ENCODE measurements at places on chromosomes 2 and 18.

DNA sequence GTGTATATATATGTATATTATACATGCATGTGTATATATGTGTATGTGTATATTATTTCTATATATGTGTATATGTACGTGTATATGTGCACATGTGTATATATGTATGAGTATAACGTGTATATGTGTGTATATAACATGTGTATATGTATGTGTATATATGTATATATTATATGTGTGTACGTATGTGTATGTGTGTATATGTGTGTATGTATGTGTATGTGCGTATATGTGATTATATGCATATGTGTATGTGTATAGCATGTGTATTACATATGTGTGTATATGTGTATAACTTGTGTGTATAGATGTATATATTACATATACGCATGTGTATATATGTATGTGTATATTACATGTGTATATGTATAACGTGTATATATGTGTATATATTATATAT, 32.1 kb upstream of the ID2 start:
- no peak for DNase-seq

GRCh38 chr18:46211816-46212215, 107.6 kb downstream of the HAUS1 start:
- DNase-seq = peak; percentile 67

DNA sequence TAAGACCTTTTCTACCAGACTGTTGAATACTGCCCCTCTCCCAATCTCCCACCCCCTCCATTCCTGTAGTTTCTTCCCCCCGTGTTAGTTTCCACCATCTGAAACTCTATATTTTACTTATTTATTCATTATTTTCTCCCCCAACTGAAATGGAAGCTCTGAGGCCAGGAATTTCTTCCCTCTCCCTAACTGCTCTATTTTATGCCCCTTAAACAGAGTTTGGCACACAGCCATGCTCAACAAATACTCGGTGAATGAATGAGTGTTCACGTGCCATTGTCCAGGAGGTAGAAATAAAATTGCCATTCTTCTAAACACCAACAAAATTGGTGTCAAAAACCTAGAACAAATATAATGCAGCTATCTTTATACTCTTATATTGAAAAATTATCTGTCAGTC, 5.6 kb downstream of the ITGB1BP1 start:
- DNase-seq = no peak

- peak; percentile 30 for DNase-seq
Observed at GRCh38 chr2:171436307-171436706, 2.3 kb downstream of the DCAF17 start.

GRCh38 chr18:32956591-32957315, 183.9 kb upstream of the KLHL14 start:
- no peak for DNase-seq

DNA sequence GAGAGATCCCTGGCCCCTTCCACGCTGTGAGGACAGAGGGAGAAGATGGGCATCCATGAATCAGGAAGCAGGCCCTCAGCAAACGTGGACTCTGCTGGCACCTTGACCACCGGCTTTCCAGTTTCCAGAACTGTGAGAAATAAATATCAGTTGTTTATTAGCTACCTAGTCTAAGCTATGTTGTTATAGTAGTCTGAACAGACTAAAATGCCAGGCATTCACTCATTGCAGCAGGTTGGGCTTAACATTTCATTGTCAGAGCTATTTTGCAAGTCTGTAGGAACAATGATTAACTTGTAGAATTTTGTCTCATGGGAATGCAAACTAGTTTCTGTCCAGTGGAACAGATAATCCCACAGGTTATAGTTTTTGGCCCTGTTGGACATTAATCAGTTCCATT, 24.8 kb upstream of the TBC1D8 start:
- DNase-seq = peak; percentile 62

GRCh38 chr2:47519147-47519537, 116.2 kb downstream of the MSH2 start:
- DNase-seq = no peak

- no peak for DNase-seq
Observed at GRCh38 chr2:193315428-193316091, 1120.8 kb upstream of the TMEFF2 start.

GRCh38 chr2:18551169-18551568, 9.3 kb downstream of the RDH14 start:
- DNase-seq = no peak

- DNase-seq = no peak
Observed at GRCh38 chr2:235080101-235080500, 128.3 kb downstream of the SH3BP4 start.

DNA sequence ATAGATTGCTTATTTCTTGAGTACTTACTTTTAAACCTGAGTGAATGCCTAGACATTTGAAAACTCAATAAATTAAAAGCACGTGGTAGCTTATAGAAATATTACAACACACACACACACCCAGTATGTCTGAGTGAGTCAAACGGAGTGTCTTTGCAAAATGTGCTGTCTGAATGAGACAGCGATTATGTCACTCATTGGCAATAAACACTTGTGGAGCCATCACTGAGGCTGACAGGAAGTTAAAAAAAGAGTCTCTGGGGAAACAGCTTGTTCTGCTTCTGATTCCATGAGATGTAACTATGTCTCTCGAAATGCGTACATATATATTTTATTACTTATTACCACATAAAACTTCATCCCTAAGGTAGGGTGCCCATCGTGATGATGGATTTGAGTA, 22.3 kb upstream of the VPS4B start:
- DNase-seq = peak; percentile 95

- peak; percentile 68 for DNase-seq
Observed at GRCh38 chr2:113741091-113741490, 15.4 kb downstream of the SLC35F5 start.

DNA sequence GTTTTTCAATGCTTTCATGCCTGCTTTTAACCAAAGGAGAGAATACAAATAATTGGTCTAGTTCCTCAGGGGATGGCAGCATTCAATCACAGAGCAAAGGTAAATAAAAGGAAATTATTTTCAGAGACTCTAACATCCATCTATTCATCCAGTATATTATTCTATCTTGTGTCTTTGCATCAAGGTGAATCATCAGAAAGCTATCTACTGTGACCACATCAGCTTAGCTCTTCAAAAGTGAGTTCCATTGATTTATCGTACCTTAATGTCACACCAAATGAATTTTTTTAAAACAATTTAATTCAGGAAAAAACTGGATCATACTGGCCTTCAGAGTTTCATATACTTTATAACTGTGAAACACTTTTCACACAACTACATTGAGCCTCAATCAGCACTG, 66.1 kb downstream of the CHN1 start:
- no peak for DNase-seq

DNA sequence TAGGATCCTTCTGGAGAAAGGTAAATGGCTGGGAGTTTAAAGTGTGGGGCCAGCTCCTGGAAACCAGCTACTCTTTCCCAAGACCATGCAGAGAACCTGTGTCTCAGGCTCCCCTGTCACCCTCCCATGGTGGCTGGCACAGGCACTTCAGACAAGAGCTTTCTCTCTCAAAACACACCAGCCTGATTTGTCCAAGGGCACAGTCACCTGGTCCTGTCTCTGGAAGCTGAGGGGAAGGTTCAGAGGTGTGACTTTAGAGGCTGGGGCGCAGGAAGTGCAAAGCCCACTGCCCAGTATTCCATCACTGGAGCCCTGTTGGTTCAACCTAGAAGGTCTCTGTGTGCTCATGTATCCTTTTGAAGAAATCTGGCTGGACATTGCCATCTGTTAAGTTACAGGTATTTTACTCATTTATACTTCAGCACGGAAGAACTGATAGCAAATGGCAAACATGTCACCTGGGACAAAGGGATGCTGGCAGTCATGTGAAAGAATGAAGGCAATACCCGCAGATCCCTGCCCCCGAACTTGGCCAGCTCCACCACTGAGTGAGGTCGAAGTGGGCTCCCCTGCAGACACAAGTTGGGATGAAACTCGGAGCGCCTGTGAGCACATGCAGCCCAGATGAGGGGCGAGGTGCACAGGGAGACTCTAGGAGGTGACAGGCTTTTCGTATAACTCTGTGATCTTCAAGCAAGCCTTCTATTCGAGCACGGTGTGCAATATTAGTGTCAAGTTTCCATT, 96.9 kb upstream of the MGAT4A start:
- no peak for DNase-seq

DNA sequence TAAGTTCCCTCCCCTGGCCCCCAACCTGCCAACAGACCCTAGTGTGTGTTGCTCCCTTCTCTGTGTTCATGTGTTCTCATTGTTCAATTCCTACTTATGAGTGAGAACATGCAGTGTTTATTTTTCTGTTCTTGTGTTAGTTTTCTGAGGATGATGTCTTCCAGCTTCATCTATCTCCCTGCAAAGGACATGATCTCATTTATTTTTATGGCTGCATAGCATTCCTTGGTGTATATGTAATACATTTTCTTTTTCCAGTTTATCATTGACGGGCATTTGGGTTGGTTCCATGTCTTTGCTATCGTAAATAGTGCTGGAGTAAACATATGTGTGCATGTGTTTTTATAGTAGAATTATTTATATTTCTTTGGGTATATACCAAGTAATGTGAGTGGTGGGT, 602.2 kb downstream of the DSC3 start:
- DNase-seq = no peak

GRCh38 chr2:175111200-175111657, 56.8 kb downstream of the ATF2 start:
- DNase-seq = peak; percentile 62

DNA sequence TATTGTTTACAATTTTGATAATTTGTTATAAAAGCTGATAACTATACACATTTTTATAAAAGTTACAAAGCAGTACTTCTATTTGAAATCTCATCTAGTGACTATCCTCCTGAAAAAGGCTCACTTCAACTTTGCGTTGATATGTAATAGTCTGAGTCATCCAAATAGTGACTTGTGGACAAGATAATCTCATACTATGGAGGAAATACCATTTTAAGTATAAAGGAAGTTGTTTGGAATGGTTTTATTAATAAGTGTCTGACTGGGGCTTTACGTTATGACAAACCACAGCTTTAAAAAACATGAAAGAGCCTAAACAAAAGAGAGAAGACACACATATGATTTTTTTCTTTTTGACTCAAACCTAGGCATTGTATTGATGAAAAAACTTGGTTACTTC, 272.3 kb upstream of the COL3A1 start:
- DNase-seq = no peak

DNA sequence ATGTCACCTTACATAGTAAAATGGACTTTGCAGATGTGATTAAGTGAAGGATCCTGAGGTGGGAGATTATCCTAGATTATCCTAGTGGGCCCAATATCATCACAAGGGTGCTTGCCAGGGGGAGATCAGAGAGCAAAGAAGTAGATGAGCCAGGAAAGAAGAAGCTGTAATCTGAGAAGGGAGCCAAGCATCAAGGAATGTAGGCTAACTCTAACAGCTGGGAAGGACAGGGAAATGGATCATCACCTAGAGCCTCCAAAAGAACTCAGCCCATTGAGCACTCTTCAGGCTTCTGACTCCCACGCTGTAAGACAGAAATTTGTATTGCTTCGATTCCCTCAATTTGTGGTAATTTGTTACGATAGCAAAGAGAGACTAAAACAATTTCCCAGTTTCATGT, 309.9 kb downstream of the LRP1B start:
- no peak for DNase-seq

DNA sequence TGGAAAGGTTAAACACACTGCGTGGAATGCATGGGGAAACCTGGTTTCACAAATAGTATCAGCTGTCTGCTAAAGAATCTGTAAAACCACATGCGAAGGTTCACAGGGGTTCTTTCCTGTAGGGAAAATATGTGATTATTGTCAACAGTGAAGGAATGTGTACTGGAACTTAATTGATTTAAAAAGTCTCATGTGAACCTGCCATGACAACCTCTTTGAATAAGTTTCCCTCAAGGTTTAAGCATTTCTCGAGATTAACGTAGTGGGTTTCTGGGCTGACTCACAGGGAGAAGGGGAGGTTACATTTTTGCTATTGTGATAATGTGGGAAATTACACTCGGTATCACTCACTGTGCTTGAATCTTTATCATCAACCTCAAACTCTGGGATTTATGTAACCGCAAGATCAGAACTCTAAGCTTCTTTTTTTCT, 28.2 kb upstream of the IL1R1 start:
- DNase-seq = peak; percentile 16

GRCh38 chr2:109320195-109320922, 191.4 kb downstream of the SH3RF3 start:
- no peak for DNase-seq

- DNase-seq = no peak
Observed at GRCh38 chr2:241762321-241762932, 14.2 kb upstream of the GAL3ST2 start.

DNA sequence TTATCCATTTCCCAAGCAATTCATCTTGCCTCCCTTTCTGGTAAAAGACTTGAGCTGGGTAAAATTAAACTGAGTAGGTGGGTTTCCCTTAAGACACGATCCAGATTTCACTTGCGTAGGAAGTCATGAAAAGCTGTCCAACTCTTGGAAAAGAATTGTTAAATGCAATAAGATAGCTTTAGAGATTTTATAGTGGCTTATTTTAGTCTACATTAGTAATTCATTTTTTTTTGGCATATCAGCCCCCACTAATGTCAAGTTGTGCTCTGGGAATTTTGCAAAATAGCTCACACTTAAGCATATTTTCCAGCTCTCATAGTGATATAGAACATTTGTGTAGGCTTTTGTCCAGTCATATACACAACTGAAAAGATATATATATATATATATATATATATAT, 344.7 kb upstream of the FIGN start:
- DNase-seq = no peak

Measured in suppressor macrophage treated with lipopolysaccharide for 4 hours (primary cell).